ENCODE measurements at places on chromosomes 4 and X. TPM values are rescaled to one million over a fixed set of nuclear protein-coding genes. Genes with fewer than 3 reads are reported as not detected.

The FATE1 gene
- 5.0 TPM for polyA plus RNA-seq

The TENM3 gene
- 2.1 TPM for polyA plus RNA-seq

The SPANXB1 gene
- polyA plus RNA-seq, result 0.41 TPM

The PNMA5 gene
- polyA plus RNA-seq, result 0.25 TPM

The UGT2B17 gene
- 2.1 TPM for polyA plus RNA-seq

The MAGEA9B gene
- polyA plus RNA-seq, result 0.11 TPM

The NKX3-2 gene
- polyA plus RNA-seq, result 0.05 TPM

The TMEM150C gene
- polyA plus RNA-seq, result 18.2 TPM

The SEC24B gene
- 21.3 TPM for polyA plus RNA-seq

The LDOC1 gene
- polyA plus RNA-seq, result 31.3 TPM

The TADA2B gene
- 15.2 TPM for polyA plus RNA-seq

The PHOX2B gene
- 0.11 TPM for polyA plus RNA-seq

The NDP gene
- polyA plus RNA-seq, result 0.21 TPM

The GPR50 gene
- 0.11 TPM for polyA plus RNA-seq

The ZNF157 gene
- polyA plus RNA-seq, result 0.30 TPM

The TMPRSS11A gene
- polyA plus RNA-seq, result 0.91 TPM

The P2RY4 gene
- 0.02 TPM for polyA plus RNA-seq

Data from thymus (tissue), 14 donors.